ENCODE measurements at places on chromosomes 4 and X.

DNA sequence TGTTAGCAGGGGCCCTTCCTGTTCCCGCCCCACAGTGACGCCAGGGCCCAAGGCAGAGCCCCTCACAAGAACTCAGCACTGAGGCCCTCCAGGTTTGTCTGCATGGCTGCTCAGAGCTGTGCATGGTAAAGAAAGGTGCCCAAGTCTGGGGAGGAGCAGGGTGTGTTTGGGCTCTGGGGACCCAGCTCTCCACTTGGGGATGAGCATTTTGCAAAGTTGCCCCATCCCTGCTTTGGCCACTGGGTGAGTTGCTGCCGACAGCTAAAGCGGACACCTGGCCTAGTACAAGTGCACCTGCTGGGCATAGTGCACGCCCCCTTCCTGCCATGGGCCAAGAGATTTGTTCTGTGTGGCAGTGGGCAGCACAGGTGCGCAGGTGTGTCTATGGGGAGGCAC, 2.0 kb upstream of the MXD4 start:
- DNase-seq: peak; percentile 96

DNA sequence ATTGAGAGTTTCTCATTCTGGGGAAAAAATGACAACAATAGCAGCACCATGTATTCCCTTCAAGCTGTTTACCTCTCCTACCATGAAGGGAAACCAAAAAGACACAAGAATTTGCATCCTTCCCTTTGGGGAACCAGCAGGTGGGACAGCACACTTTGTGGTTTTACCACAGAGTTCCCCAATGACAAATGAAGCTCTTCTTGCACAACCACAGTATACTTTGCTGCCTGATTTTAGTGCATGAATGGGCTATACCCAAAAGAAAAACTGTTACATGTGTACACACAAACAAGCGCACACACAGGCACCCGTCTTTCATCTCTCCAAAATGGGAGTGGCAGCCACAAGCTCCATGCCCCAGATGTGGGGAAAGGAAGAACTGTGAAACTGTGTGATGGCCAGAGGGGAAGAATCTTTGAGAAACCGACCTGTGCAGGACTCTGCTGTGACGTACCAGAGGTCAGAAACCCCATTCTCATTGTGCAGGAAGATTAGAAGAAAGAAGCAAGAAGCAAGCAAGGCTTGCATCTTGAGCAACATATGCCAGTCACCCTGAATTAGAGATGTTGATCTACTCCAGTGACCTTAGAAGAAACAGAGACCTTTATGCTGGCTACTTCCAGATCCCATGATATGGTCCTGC, 2.7 kb upstream of the MAML3 start:
- no peak for DNase-seq

- no peak for DNase-seq
Observed at GRCh38 chr4:17964576-17964975, 57.0 kb downstream of the LCORL start.

DNA sequence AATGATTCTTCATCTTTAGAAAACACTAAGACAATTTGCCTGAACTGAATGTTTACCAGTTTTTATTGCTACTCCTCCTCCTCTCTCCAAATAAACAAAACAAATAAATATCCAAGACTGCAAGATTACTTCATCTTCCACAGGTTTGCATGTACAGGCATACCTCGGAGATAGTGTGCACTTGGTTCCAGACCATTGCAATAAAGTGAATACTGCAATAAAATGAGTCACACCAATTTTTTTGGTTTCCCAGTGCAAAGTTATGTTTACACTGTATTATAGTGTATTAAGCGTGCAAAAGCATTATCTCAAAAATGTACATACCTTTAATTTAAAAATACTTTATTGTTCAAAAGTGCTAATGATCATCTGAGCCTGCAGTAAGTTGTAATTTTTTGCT, 53.3 kb downstream of the FBXL5 start:
- peak; percentile 30 for DNase-seq

GRCh38 chrX:148567779-148568178, 67.4 kb downstream of the AFF2 start:
- no peak for DNase-seq

GRCh38 chr4:53767482-53767881, 176.2 kb upstream of the LNX1 start:
- DNase-seq: no peak
